ENCODE measurements at places on chromosomes 6 and 20. TPM values are rescaled to one million over a fixed set of nuclear protein-coding genes. Genes with fewer than 3 reads are reported as not detected.

Gene HUS1B
- 0.79 TPM for total RNA-seq

Gene CALHM6
- total RNA-seq, result 3.6 TPM

Gene C6orf15
- total RNA-seq, result not detected

Gene PXDC1
- total RNA-seq, result 222 TPM

Gene BEND6
- total RNA-seq, result 10.9 TPM

Gene SLC22A2
- not detected for total RNA-seq

DNA sequence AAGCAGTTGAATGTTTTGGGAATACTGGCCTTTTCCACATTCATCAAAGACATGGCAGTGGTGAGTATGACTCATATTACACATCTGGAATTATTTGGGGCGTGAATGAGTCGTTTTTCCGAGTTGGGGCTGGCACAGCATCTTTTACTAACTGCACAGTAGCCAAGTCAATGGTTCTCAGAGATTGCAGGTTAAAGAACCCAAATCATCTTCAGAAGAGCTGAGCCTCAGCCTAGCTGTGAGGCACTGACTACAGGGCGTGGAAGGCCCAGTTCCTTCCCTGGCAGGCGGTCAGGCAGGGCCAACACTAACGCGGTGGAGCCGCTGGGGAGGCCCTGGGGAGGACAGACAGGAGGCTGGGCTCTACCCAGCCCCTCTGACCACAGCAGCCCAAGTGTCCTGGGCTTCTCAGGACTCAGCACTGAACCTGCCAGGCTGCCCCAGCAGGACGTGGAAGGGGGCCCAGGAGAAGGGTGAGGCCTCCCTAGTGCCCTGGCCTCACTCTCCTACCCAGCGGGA, 20.1 kb upstream of the HELZ2 start:
- H3K36me3 ChIP-seq, result peaks cover 20% of the 10 kb centered on the region
- H3K4me1 ChIP-seq, result no peaks in the 10 kb centered on the region
- peak; percentile 54 for DNase-seq

DNA sequence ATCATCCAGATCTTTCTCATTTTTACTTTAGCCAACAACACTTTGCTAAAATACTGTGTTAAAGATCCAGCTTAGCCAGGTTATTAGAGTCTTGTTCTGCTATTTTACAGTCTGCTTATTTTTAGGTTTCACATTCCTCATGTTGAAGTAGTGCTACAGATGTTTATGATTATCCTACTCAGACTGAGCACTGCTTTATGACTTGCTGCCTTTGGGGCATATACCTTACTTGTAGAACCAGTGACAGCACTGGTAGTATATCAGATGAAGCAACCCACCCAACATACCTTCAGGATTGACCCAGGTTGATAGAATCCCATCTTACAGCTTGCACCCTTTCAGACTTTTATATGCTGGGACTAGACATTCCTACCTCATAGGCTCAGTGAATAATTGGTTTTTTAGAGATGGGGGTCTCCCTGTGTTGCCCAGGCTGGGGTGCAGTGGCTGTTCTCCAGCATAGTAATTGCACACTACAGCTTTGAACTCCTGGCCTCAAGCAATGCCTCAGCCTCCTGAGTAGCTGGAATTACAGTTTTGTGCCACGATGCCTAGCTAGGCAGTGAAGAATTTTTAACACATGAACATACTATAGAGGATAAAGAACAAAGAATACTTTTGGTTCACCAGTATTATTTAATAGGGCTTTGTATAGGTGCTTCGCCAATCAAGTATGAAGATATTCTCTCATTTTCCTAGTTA, 63.8 kb upstream of the DYNLRB1 start:
- H3K36me3 ChIP-seq, result peaks cover 43% of the 10 kb centered on the region
- peak overlapping the region; percentile 76 for H3K27ac ChIP-seq
- DNase-seq, result no peak
- peaks cover 10% of the 10 kb centered on the region for H3K4me1 ChIP-seq
- H3K4me3 ChIP-seq, result no peak overlapping the region
- no peaks in the 10 kb centered on the region for H3K27me3 ChIP-seq

DNA sequence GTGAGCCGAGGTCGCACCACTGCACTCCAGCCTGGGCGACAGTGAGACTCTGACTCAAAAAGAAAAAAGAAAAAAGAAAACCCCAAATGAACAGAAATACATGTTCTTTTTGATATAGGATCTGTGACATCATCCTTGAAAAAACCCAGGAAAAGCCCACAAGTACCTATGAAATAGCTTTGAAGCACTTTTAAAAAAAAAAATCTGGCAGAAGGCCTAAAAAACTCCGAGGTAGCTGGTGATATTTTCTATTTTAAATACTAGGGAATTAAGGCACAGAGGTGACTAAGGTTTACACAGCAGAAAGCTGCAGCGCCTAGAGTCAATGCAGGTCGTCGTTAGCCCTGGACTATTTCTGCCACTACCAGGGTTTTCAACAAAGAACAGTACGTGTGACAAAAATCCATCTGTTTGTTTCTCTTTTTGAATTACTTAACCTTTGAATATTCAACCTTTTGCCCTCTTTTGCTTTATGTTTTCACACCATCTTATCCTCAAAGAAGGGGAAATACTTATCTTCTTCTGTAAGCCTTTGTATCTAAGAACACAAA, 39.4 kb upstream of the EEF1A1 start:
- H3K27ac ChIP-seq, result peak overlapping the region; percentile 17
- no peak overlapping the region for H3K4me3 ChIP-seq
- no peaks in the 10 kb centered on the region for H3K36me3 ChIP-seq

GRCh38 chr6:155341130-155341828, 27.0 kb upstream of the TFB1M start:
- H3K4me1 ChIP-seq, result peaks cover 4% of the 10 kb centered on the region
- no peak for DNase-seq
- no peak overlapping the region for H3K4me3 ChIP-seq
- H3K27ac ChIP-seq, result no peak overlapping the region

- H3K27me3 ChIP-seq, result no peaks in the 10 kb centered on the region
- H3K4me1 ChIP-seq, result peaks cover 19% of the 10 kb centered on the region
- DNase-seq, result no peak
- no peak overlapping the region for H3K4me3 ChIP-seq
- no peak overlapping the region for H3K27ac ChIP-seq
- H3K36me3 ChIP-seq, result no peaks in the 10 kb centered on the region
Measured at GRCh38 chr6:109019911-109020310, 74.7 kb downstream of the SESN1 start.

DNA sequence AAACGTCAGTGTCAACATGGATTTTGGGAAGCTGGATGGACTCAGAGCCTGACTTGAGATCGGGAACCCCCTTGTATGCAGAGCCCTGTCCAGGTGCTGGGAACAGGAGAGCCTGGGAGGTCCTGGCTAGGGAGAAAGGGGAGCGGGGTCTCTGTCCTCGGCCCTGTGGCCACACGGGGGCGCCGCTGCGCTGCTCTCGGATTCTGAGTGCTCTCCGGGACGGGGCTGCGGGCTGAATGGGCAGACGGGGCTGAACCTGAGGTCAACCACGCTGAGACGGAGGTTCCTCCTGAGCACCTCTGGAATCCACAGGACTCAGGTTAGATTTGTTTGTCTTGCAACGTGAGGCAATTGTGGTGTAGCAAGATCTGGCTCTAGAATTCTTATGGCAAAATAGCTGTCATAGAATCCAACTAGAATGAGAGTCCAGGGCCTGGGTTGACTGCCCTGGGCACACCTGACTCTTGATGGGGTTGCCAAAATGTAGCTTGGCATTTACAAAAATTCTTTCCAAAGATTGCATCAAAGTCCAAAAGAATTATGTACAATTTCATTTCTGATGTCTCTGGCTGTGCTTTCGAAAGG, 20.6 kb upstream of the HLA-F start:
- DNase-seq, result no peak
- no peaks in the 10 kb centered on the region for H3K4me1 ChIP-seq
- no peak overlapping the region for H3K27ac ChIP-seq
- H3K27me3 ChIP-seq, result peaks cover 55% of the 10 kb centered on the region
- no peaks in the 10 kb centered on the region for H3K36me3 ChIP-seq
- no peak overlapping the region for H3K4me3 ChIP-seq

DNA sequence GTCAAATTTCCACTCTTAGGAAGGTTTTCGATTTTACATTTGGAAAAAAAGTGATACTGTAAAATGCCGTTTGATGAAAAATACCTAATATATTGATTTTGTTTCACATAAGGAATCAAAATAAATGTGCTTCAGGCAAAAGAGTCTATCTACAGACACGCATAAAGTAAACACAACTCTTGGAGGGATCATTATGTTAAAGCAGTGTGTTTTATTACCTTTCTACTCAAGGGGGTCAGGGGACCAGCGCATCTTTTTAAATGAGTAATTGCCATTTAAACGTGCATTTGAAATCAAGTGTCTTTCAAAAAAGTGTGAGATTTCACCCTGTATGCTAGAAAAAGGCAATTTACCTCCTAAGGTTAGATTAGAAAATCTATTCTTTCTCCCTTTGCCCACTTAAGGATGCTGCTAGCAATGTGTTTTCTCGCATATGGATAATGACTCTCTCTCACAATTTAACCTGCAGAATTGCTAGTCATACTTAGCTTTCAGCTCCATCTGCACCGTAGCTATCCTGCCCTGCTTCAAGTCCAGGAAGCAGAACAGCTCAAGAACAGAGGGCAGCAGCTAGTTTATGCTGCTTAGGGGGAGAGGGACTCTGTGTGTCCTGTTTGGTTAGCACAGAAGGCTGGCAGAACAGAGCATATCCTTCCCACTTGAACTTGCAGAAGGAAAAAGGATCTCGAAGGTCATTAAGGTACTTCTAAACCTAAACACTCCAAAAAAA, 35.0 kb downstream of the NKAIN2 start:
- no peak overlapping the region for H3K27ac ChIP-seq
- no peaks in the 10 kb centered on the region for H3K4me1 ChIP-seq
- H3K36me3 ChIP-seq, result no peaks in the 10 kb centered on the region
- DNase-seq, result no peak

DNA sequence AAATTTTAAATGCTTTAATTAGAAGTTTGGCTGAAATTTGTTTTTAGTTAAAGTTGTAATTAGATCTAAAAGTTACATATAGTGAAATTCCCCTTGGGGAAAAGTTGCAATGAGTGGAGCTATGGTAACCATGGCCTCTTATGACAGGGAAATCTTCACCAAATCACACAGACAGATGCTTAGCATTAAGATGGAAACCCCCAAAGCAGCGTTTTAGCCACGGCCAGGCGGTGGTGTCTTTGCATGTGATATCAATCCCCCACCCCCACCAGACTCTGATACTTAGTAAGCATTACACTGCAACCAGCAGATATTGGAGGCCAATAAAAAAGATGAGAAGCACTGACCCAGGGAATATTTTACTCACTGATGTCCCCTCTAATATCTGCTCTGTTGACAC, 75.7 kb downstream of the REPS1 start:
- H3K4me1 ChIP-seq, result no peaks in the 10 kb centered on the region
- no peak overlapping the region for H3K4me3 ChIP-seq
- no peak overlapping the region for H3K27ac ChIP-seq
- no peaks in the 10 kb centered on the region for H3K27me3 ChIP-seq
- no peak for DNase-seq

- no peaks in the 10 kb centered on the region for H3K27me3 ChIP-seq
- peak; percentile 90 for DNase-seq
- H3K27ac ChIP-seq, result peak within 1 kb of the TSS; percentile 71
- H3K4me1 ChIP-seq, result peaks cover 24% of the 10 kb centered on the region
- H3K4me3 ChIP-seq, result peak within 1 kb of the TSS; percentile 83
Measured at GRCh38 chr20:44909872-44910689, at the start of gene PABPC1L. Gene PABPC1L, plus strand, starts transcription at chr20:44910060. Its CDS starts 84 bp downstream, at chr20:44910144.

DNA sequence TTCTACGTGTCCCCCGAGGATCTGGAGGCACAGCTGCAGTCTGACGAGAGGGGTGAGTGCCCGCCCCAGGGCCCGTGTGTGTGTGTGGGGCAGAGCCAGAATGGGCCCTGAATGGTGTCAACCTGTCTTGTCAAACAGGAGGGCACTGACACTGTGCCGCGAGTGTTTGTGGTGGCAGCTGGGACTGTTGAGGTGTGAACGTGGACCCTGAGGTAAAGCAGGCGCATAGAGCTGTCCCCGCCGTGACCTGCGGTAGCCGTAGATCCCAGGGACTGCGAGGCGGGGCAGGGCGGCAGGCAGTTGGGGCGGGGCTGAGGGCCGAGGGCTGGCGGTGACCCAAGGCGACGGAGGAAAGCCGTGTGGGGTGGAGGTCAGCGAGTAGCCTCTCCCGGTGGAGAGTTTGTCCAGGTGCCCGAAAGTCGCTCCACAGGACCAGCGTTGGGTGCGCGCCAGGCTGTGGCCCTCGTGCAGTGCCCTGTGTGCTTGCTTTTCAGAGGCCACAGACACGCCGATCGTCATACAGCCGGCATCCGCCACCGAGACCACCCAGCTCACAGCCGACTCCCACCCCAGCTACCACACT, 25.2 kb downstream of the UCKL1 start:
- no peaks in the 10 kb centered on the region for H3K27me3 ChIP-seq
- no peak for DNase-seq
- peaks cover 39% of the 10 kb centered on the region for H3K36me3 ChIP-seq
- H3K27ac ChIP-seq, result no peak overlapping the region

DNA sequence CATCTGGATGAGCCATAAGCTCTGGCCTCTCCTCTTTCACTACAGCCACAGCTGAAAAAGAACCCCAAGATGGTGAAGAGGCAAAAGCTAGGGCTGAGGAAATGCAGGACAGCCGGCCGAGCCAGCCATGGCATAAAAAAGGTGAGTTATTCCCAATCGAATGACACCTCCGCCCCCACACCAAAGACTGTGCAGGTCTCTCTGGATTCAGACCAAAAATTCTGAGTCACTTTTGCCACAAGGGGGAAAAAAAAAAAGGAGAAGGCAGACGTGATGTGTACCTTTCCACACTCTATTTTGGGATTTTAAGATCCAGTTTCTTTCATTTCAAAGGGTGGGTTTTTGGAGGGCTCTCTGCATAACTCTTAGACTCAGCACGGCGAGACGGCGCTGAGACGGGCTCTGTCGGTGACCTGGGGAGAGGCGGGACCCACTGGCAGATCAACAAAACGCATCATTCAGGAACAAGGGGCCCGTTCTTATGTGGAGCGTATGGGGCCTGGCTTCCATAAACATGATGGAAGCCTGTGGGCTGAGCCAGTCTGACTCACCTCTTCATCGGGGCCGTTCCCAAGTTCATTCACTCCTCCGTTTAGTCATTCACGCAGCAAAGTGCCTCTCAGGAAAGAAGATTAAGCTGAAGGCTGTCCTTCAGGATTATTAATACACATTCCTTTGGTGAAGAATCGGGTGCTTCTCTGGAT, 54.8 kb downstream of the NFATC2 start:
- no peaks in the 10 kb centered on the region for H3K36me3 ChIP-seq
- peak overlapping the region; percentile 60 for H3K4me3 ChIP-seq
- peaks cover 50% of the 10 kb centered on the region for H3K4me1 ChIP-seq
- peak overlapping the region; percentile 98 for H3K27ac ChIP-seq
- no peaks in the 10 kb centered on the region for H3K27me3 ChIP-seq
- DNase-seq, result no peak

DNA sequence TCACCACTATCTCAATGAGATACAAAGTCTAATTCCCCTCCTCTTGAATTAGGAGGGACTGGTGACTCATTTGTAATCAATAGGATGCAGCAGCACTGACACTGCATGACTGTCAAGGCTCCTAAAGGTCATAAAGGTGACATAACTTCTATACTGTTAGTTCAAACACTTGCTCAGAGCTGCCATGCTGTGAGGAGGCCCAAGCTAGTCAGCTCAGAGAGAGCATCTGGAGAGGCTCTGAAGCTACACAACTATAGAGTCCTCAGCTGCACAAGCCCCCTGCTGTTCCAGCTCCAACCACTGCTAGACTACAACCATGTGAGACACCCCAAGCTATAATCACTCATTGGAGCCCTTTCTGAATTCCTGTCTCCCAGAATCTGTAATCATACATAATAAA, 17.0 kb upstream of the HEY2 start:
- H3K36me3 ChIP-seq, result no peaks in the 10 kb centered on the region
- no peak for DNase-seq
- H3K4me3 ChIP-seq, result no peak overlapping the region
- peaks cover 29% of the 10 kb centered on the region for H3K4me1 ChIP-seq
- H3K27me3 ChIP-seq, result no peaks in the 10 kb centered on the region
- H3K27ac ChIP-seq, result no peak overlapping the region

GRCh38 chr6:79307321-79308036, 73.0 kb upstream of the HMGN3 start:
- H3K36me3 ChIP-seq, result no peaks in the 10 kb centered on the region
- no peak overlapping the region for H3K27ac ChIP-seq
- no peak for DNase-seq
- H3K4me3 ChIP-seq, result no peak overlapping the region
- H3K27me3 ChIP-seq, result peaks cover 5% of the 10 kb centered on the region

Data from chondrocyte (in vitro differentiated cells).